ENCODE measurements at places on chromosomes 6 and 20.

- no peak for DNase-seq
Observed at GRCh38 chr6:157789861-157790260, 33.2 kb upstream of the SNX9 start.

DNA sequence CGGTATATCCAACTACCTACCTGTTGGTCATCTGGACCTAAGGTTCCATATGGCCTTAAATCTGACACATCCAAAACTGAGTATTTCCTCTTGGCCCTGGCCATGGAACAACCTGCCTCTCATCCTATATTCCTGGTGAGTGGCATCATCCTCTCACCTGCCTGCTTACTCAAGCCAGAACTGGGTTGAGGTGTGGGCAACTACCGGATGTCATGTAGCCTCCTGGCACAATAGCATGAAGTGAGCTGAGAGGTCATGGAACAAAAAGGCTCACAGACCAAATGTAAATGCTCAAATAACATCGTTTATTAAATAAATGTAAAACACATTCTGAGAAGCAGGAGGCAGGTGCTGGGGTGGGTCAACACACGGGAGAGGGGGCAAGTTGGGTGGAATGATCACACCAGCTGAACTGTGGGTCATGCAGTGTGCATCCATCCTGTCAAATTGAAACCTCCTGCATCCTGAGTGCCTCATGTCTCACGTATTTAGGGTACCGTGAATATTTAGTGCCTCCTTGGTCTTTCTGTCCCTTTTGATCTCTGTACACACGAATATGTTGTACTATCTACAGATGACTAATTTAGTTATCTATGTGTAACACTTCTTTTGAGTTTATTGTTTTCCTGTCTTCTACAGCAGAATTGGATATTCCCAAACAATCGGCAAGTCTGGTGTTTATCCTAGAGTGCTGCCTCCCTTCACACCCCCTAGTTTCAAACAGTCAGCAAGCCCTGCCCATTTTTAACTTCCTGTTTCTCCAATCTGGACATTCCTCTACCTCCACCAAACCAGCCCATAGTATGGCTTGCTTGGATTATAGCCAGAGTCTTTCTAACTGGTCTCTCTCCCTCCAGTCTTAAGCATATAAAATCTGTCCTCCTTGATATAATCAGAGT is 7.9 kb upstream of the POU5F1 start:
- DNase-seq, result no peak

GRCh38 chr6:11291582-11291981 is 59.1 kb upstream of the NEDD9 start:
- no peak for DNase-seq

GRCh38 chr6:147204060-147204785 is at the start of gene STXBP5:
TSS of gene STXBP5 (plus strand) at chr6:147204417. CDS start at chr6:147204533, 116 bp downstream.
- DNase-seq, result peak; percentile 39

DNA sequence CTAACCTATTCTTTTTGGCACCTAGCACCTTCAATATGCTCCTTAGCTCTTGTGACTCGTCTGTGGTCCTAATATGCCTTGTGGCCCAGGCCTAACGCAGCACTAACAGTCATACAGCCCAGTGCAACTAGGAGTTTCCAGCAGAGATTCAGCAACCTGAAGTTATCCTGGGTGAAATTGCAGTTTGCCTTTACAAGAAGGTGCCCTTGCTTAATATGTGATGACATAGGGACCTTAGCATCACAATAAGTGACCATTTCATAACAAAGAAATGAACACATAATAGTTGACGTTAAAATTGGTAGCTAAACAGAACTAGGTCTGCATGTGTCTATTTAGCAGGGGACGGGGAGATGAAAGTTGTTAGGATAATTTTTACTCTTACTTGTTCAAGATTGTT is 10.1 kb downstream of the FIG4 start:
- DNase-seq, result no peak

- no peak for DNase-seq
Observed at GRCh38 chr20:5895626-5896025, 54.7 kb downstream of the TRMT6 start.

GRCh38 chr20:10752206-10752605 is 78.4 kb upstream of the JAG1 start:
- DNase-seq, result no peak

DNA sequence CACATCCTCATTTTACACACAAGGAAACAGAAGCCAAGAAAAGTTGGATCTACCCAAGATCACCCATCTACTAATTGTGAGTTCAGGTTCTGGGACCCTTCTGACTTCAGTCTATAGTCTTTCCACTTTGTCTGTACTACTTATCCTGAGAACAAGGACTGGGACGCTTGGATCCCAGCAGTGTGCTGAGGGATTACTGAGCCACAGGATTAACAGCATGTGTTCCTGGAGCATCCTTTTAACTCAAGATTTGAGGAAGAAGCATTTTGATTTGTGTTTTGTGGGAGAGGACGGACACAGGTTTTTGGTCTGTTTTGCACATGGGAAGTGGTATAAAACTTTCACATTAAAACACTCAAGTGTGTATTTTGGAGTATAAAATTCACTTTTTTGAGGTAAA is 4.4 kb downstream of the ENPP4 start:
- no peak for DNase-seq

DNA sequence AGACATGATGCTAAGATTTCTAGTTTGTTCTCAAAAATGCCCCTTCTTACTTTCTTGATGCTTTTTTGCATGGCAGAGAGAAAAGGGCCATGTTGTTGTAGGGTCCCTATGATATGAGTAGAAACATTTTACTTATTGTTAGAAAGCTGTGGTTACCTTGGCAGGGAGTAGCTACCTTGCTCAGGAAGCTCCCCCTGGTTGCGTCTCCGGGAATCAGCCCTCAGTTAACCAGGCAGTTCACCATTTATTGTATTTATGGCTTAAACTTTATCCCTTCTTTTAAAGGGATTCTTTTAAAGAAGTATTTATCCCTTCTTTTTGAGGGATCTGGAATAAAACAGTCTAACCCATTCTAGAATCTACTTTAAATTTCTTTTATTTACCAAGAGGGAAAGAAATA is 113.9 kb upstream of the PROKR2 start:
- DNase-seq, result no peak

- DNase-seq, result no peak
Observed at GRCh38 chr20:39132093-39132492, 169.9 kb downstream of the DHX35 start.

DNA sequence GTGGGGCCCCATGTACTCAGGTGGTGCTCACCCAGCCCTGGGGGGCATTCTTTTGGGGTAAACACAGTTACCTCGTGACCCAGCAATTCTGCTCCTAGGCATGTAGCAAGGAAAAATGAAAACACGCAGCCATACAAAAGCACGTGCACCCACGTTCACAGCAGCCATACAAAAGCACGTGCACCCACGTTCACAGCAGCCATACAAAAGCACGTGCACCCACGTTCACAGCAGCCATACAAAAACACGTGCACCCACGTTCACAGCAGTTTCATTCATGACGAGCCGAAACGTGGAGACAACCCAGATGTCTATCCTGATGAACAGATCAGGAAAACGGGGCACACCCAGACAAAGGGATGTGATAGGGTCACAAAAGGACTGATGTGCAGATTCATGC is 57.1 kb downstream of the YTHDF1 start:
- no peak for DNase-seq

GRCh38 chr6:128560966-128561365 is 40.6 kb upstream of the PTPRK start:
- no peak for DNase-seq

GRCh38 chr6:1624851-1625781 is 15.4 kb downstream of the FOXC1 start:
- DNase-seq, result no peak

- DNase-seq, result no peak
Observed at GRCh38 chr6:169545982-169546381, 155.8 kb downstream of the WDR27 start.

DNA sequence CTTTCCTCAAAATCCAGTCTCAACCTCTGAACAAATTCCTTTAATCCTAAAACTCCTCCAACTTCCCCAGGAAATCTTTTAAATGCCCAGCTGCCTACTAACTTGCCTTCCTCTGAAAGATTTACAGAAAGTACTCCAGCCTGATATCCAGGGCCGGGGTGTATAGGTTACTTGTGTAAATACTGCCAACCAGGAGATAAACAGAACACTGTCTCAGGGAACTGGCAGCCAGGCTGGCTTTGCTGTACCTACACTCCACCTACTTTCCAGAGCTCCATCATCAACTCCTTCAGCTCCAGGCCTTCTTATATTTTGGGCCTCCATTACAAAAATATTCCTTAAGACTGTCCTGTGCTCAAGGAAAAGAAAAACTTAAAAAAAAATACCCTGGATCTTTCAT is 85.9 kb downstream of the CEP162 start:
- DNase-seq, result no peak

GRCh38 chr6:127120023-127120786 is 1.7 kb downstream of the RSPO3 start:
- DNase-seq, result no peak

DNA sequence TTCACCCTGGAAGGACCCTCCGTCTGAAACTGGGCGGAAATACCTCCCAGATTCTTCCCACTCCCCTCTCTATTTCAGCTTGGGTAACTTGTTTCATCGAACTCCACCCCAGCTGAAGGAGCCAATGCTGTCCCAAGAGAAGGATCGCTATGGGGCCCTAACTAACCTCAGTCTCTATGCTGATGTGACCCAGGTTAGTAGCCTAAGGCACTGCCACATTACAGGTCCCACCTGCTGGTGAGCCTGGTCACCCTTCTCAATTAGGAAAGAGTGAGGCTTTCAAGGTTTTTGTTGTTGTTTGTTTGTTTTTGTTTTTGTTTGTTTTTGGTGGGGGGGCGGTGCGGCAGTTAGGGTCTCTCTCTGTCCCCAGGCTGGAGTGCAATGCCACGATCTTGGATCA is 168.4 kb downstream of the OR2B2 start:
- no peak for DNase-seq

DNA sequence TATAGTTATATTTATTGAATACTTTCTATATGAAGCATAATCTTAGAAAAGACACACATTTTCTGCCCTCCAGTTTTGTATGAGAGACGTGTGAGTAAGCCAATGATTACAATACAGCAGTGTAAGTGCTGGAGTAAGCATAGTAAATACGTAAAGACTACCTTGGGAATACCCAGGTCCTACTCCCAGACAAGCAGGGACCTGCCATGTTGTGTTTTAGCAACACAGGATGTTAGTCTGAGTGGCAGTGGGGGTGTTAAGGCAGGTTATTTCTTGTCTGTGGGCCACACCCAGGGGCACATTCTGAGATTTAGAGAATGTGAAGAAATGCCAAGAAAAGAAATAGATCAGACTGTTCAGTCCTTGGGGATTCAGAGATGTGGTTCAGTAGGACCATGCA is 34.3 kb upstream of the RNF144B start:
- DNase-seq, result no peak

DNA sequence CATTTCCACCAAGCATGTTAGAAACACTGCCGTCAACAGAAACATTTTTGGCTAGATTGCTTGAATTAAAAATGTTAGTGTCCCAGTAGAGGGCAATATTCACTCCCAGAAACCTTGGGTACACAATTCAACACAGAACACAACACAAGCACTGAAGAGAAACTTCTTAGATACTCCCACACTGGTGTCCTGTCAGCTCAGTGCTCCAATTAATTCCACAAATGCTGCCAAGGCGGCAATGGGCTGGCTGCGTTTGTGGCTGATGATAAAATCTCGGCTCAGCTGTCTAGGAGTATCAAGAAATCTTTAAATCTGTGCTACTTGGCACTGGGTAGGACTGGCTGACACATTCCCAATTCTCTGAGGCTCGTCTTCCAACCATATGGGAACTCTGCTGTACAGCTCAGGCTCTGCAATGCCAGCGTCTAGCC is 39.3 kb downstream of the BEND3 start:
- DNase-seq, result no peak

DNA sequence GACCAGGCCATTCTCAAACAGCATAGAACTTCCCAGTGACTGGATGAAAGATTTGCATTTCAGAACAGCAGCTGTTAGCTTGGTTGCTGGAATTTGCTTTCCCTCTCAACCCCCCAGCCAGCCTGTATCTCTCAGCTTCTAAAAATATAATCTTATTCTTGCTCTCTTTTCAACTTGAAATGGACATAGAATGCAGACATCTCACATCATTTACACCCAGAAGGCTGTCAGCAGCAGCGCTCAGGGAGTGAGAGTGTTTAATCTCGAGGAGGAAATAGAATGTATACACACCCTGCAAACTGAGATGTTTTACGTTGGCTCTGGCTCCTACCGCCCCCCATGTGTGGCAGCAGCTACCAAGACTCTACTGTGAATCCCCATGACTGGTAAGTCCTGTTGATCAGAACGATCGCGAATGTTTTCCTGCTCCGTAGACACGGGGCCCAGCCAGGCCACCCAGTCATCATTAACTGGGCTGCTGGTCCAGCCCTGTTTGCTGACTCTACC is 163.4 kb upstream of the SLC24A3 start:
- DNase-seq, result no peak

DNA sequence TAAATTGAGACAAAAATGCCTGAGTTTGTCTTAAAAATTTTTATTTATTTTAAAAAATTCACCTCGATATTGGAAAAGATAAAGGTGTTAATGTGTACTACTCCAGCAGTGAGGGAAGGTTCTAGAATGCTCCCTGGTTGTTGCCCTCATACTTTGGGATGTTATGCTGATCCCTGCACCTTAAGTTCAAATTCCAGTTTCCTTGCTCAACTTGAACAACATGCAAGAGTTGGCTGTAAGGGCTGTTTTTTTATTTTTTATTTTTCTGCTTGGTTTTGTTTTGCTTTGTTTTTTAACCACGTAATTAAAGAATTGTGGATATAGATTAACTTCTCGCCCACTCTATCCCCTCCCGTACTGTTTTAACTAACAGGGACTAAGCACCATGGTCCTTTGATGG is 158.7 kb upstream of the CITED2 start:
- no peak for DNase-seq

GRCh38 chr6:156905801-156906200 is 128.6 kb downstream of the ARID1B start:
- no peak for DNase-seq

GRCh38 chr6:42467651-42468050 is 15.9 kb upstream of the TRERF1 start:
- DNase-seq, result no peak

GRCh38 chr20:46202766-46203509 is 84.8 kb downstream of the CD40 start:
- no peak for DNase-seq

DNA sequence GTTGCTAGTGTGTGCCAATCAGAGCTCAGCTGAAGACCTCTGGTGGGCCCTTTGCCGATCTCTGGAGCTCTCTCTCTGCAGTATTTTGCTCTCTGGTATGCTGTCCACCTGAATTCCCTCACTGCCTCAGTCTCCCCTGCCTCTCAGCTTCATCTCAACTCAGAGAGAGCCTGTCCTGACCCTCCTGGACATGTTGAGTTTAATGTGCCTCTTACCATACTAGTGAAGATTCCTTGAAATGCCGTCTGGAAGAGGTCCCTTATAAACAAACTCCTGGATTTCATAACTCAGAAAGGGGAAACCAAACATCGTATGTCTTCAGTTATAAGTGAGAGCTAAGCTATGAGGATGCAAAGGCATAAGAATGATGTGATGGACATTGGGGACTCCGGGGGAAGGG is 231.1 kb upstream of the ZNF217 start:
- DNase-seq, result no peak

Data from naive B cell (primary cell).